HT-29 (cell line): ENCODE measurements at places on chromosomes 6 and 20.
A peak's percentile ranks its signal among the peaks of the same experiment; 100 is the strongest.

- no peak for DNase-seq
Measured at GRCh38 chr6:26457264-26457805, 420 bp upstream of the BTN2A1 start.

GRCh38 chr6:170173335-170173881 is 117.5 kb downstream of the DLL1 start:
- DNase-seq = no peak

DNA sequence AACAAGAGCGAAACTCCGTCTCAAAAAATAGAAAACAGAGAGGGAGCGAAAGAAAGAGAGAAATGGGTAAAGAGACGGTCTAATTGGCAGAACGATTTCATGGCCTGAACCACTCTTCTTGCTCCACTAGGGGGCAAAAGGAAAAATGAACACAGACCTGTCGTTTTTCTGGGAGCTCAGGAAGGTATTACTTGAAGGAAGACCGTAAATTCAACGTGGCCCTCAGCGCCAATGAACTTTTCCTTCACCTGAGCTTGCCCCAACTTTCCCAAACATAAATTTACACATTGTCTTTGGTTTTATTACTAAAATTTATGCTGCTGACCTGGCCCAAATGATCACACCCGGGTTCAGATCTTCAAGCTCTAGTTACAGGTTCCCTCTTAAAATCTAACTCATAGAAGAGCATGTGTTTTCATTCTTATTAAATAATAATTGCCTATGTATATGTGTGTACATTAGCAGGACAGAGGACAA is 67.3 kb downstream of the ATP9A start:
- peak; percentile 80 for DNase-seq

DNA sequence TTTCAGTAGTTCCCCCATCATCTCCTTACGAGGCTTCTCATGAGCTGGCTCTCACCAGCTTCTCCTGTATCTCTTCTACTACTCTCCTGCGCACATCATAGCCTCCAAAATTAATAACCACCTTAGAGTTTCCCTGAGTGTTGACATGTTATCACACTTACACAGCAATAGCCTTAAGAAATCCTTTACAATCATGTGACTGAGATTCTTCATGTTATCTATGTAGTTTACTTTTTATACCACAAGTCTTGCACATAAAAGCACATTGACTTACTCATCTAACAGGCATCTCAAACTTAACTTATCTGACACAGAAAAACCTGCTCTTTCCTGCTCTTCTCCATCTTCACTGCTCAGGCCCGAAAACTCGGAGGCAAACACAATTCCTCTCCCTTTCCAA is 103.7 kb upstream of the TAB2 start:
- no peak for DNase-seq

DNA sequence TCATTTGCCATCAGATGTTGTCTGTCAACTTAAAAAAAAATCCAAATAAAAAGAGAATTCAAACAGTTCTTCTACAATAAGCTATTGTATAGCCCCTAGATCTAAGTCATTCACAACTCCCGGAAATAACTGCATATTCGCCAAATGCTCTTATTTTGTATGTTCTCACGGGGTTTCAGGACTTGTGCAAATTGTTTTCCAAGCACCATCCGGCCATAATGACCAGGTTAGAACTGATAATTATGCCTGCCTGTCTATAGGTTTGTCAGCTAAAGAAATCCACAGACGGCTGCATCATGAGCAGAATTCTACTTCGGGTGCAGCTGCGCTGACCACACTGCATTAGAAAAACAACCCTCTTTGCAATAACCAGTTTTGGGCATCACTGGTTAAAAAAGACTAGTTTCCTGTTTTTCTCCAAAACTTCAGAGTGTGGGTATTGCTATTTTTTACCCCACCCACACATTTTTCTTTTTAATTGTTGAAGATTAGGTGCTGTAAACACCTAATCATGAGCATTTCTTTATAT is 87.7 kb downstream of the HIVEP2 start:
- no peak for DNase-seq

- DNase-seq = no peak
Measured at GRCh38 chr6:73656531-73657145, 2.8 kb upstream of the SLC17A5 start.

DNA sequence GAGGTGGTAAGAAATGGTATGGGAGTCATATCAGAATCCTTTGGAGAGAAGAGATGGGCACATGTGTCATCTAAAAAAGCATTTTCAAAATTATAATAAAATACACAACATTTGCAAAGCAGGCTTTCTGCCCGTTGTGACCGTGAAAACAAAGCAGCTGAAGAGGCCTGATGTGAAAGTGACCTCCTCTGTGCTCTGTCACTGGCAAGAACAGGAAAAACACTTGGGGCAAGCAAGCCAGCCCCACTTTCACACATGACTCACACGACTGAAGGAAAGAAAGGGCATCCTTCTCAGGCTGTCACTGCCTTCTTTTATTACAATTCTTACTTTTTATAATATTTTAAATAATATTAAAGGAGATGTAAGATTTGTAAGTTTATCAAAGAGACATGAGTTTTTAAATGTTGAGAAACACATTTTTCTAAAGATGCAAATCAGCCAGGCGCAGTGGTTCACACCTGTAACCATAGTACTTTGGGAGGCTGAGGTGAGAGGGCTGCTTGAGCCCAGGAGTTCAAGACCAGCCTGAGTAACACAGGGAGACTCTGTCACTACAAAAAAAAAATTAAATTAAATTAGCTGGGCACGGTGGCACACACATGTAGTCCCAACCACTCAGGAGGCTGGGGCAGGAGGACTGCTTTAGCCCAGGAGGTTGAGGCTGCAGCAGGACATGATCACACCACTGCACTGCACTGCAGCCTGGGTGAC is 143.7 kb downstream of the BTBD9 start:
- DNase-seq = no peak

- no peak for DNase-seq
Measured at GRCh38 chr6:19895866-19896692, 58.9 kb downstream of the ID4 start.

- DNase-seq = no peak
Measured at GRCh38 chr6:51968265-51968664, 119.1 kb downstream of the PKHD1 start.

DNA sequence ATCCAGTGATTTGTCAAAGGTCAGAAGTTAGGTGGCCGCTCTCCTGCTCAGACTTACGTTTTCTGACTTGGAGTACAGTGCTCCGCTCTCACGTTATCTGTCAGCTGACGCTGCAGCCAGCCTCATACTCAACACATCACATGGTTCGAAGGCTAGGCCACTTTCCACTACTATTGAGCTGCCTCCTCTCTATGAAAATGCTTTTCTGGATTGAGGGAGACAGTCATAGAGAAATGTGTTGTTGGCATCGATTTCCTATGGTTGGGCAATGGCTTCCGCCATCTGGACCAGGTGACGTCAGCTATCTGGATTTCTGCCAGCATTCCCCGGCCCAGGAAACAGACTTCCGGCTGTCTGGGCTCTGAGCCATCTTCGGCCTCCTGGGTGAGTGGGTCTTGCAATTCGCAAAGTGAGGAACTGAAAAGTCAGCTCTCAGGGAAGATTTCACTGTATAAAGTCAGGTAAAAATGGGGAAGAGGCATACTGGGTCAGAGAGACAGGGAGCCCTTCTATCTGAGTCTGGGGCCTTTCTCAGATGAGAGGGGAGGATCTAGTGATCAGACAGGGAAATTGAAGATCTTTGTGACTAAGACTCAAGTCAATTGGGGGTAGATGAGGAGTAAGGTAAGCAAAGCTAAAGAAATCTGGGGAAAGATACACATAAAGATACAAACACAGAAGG is 37.5 kb upstream of the IER3 start:
- peak; percentile 98 for DNase-seq

GRCh38 chr6:63904650-63905248 is 269.1 kb downstream of the PHF3 start:
- DNase-seq = no peak

- DNase-seq = no peak
Measured at GRCh38 chr6:168434505-168434904, 6.5 kb upstream of the SMOC2 start.

DNA sequence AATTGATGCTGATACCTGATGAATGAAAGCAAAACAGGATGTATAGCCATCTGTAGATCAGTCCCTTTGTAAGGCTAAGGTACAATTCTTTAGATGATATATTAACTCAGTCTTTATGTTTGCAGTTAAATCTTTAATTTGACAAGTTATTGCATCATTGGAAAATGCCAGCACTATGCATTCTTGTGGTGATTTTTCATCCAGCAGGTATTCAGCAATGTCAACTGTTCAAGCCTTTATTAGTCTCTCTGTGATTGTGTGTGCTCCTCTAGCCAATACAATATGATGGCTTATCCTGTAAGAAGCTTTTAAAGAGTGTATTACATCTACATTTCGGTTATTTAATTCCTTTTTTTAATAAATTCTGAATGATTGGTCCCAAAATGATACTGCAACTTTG is 34.3 kb downstream of the HLA-DMB start:
- DNase-seq = peak; percentile 34

- peak; percentile 80 for DNase-seq
Measured at GRCh38 chr6:142885182-142885867, 59.7 kb downstream of the HIVEP2 start.

GRCh38 chr20:2283706-2284423 is 11.9 kb upstream of the TGM3 start:
- DNase-seq = no peak

- no peak for DNase-seq
Measured at GRCh38 chr20:8320306-8320705, 188.2 kb downstream of the PLCB1 start.

DNA sequence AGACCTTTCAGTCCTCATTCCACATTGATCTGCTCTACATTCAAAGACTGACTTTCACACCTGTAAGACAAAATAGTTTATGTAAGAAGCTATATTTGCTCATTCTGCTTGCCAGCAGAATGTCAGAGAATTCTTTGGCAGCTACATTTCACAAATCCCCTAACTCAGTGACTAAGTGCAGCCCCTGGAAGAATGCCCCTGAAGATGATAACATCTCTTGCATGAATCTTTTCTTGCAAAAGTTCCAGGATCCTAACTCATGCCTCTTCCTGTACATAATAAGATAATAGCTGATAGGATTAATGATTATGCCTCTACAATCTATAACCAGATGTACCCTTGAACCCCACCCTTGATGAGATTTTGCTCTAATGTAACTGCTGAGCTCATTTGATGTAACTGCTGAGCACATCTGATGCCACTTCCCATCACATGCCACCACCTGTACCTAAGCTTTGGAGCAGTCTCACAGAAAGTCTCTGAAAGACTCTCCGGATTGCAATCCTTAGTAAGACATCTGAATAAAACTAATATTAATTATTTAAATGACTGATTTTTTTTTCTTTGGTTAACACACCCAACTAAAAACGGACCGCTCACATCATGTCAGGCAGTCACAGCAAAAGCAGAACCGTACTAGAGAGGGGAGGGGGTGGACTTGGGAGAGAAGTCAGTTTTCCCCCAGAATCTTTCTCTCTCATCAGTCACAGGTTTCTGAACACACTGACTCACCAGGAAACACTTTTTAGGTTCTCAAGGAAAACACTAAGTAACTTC is 684 bp upstream of the DNAH8 start:
- no peak for DNase-seq

DNA sequence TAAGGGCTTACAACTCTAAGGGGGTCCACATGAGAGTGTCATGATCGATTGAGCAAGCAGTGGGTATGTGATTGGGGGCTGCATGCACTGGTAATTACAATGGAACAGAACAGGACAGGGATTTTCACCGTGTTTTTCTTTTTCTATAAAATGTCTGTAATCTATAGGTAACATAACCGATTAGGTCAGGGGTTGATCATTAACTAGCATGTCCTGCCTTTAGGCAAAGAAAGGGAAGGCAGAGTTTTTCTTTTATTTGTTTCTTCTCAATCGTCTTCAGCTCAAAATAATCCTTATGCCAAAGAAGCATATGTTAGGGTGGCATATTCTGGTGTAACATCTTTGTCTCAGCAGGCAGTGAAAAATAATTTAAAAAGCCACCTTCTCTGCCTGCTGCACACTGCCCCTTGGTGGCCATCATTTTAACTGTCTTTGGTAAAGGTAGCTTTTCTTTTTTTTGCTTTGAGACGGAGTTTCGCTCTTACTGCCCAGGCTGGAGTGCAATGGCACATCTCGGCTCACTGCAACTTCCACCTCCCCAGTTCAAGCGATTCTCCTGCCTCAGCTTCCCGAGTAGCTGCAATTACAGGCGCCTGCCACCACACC is 9.7 kb upstream of the CEP43 start:
- DNase-seq = peak; percentile 59

GRCh38 chr6:71028236-71028876 is 71.5 kb upstream of the B3GAT2 start:
- DNase-seq = no peak

DNA sequence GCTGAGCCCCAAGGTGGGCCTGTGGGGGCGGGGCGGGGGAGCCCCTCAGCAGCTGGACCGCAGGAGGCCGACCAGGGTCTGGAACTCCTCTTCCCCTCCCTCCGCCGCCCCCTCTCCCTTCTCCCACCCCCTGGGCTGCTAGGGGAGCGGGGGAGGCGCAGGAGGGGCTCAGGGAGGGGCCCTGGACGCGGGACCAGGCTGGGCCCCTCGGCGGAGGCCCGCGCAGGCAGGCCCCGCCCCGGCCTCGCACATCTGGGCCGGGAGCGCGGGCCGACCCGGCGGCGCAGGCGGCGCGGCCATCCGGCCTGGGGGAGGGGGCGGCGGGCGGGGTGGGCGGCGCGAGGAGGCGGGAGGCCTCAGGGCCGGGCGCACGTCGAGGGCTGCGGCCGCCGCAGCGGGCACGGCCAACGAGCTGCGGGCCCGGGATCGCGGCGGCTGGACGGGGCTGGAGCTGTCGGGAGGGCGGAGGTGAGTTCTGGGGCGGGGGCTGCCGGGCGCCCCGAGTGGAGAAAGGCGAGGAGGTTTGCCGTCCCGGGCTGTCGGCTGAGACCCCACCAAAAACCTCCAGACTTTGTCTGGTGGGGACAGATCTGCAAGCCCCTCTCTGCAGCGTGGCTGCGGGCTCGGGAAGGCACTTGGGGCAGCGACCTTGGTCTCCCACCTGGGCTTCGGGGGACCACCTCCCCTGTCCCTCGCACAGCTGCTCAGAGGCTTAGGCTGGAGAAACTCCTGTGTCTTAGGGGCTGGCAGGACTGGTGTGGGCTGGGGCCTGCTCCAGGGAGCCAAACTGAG is at the start of gene HSPA12B:
TSS of gene HSPA12B (plus strand) at position 359 of the 792 bp plus-strand sequence. CDS start 5,990 bp downstream, outside the sequence.
- DNase-seq = no peak

- no peak for DNase-seq
Measured at GRCh38 chr20:3031524-3032147, 11.8 kb upstream of the GNRH2 start.

DNA sequence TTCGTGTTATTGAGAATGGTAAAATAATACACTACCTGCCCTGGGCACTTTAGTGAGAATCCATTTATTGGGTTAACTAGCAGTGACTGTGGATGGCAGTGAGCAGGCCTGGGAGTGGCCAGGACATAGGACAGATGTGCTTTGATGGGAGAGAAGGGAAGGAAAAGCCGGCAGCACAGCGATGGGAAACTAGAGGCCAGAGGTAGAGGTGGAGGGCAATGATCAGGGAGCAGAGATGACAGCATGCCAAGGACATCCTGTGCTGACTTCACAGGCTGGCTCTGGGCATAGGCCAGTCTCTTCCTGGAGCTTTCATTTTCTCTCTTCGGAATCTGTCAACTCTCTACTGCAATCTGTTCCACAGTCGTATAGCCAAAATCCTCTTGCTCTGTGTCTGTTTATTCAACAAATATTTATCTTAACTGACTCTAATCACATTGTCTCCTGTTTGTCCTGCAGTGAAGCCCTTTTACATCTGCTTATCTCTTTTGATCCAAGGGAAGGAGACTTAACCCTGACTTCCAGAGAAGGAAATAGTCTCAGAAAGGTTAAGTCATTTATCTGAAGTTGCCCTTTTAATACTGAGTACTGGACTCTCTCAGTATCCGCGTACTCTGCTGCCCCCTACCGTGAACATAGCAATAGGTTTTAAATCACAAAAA is 18.4 kb upstream of the MMP24 start:
- DNase-seq = peak; percentile 97
